Sciatic nerve (tissue), 2 donors: ENCODE measurements at places on chromosomes 3 and 15. TPM values are rescaled to one million over a fixed set of nuclear protein-coding genes. Genes with fewer than 3 reads are reported as not detected.

DNA sequence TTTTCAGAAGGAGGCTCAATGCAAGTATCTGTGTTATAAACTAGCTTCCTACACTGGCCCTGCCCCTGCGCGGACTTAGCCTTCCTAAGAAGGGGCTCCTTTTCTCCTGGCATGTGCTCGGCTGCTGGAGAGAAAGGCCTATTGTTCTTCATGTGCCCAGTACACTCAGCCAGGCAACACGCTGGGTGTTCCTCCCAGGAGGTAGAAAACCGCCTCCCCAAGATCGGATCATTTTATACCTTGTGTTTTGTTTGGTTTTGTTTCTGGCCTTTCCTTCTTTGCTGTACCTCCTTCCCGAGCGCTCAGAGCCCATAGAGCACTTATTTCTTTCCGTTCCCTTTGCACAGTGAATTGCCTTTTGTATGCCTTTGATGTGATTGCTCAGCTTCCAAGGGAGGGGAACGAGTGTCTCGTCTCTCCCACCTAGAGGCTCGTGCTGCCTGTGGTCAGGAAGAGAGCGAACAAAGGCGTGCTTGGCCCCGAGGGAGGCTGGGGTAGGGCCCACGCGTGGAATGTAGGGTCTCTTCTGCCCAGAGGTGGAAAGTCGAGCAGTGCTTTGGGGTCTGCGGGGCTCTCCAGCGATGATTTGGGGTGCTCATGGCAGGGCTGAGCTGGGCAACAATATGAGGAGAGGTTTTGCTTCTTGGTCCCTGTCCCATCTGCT is 30.0 kb downstream of the CCNL1 start:
- no peak for DNase-seq

- no peak for DNase-seq
Observed at GRCh38 chr3:29475854-29476253, 195.0 kb downstream of the RBMS3 start.

DNA sequence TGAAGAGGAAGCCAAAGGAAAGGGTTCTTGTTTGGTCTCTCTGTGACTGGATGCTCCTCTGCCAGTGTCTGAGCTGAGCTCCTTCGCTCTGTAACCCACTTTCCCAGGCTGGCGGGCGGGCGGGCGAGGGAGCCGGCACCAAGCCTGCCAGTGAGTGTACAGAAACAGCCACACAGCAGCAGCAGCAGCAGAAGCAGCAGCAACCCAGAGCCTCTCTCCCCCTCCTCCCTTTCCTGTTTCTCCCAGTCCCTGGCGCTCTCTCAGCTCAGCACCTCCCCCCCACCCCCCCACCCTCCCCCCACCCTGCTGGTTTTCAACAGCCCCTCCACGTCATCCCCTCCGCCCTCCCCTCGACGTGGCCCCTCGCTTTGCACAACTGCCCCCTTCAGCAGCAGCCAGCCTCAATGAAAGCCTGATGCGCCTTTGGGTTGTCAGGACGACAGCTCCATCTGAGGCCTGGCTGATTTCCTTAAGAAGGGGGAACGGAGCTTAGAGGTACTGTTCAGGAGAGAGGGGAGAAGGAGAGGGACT is at the start of gene LSAMP:
Gene LSAMP (minus strand): TSS at position 177 of the 531 bp plus-strand sequence.
- no peak for DNase-seq

DNA sequence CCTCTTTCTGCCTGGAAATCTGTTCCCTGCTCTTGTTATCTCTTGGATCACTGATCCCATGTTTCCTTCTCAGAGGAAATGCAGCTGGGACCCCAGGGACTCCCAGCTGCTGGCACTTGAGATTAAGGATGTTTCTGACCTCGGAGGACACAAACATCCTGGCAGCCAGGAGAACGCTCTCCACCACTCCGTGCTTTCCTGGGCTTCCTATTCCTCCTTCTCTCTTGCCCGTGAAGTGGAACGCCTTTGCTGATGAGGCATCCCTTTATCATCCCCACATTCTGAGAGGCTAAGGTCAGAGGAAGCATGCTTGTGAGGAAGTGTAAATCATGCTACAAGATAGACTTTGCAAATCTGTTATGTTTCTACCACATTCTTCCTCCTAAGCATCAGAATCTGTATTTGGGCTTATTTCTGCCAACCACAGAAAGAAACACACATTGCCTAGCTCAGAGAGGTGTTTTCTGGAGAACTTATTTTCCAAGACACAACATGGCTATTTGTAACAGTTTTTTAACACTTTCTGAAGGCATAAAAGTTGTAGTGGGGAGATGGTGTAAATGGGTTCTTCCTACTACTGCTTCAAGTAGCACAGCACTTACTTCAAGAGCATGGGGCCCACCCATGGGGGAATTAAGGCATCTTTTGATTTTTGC is 25.6 kb upstream of the LDHAL6B start:
- no peak for DNase-seq

DNA sequence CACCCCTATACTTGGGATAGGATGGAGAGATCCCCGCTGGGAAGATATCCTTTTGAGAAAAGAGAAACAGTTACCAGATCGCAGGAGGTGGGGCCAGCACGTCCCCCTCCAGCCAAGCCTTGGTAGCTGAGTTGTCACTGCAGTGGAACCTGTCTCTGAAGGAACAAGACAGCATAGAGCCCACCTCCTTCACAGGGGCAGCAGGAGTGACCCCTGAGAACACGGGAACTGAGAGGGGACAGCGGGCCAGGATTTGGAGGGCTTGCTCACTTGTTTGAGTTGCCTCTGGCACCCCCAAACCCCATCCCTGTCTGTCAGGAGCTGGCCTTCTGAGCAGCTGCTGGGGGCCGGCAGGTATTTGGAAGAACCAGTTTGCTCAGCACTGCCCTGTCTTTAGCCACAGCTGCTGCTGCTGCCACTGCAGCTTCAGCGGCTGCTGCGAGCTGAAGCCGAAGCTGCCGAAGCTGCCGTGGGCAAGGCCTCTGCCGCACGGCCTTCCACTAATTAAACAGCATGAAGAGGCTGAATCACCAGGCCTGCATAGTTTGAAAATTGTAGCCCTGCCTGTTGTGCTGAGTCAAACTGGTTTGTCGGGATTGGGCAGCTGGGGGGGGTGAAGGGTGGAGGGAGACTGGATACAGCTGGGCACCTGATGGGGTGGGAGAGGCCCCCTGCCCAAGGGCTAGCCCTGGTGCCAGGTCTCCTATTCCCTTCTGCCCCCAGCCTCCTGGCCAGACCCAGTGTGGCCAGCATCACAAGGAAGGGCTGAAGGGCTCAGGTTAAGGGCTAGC is 4.0 kb downstream of the EPHB3 start:
- DNase-seq: no peak

GRCh38 chr3:150311156-150311555 is 96.9 kb upstream of the TSC22D2 start:
- DNase-seq: no peak

GRCh38 chr3:124861041-124861440 is 26.1 kb downstream of the ITGB5 start:
- no peak for DNase-seq

The WDR93 gene
- not detected for total RNA-seq

The MNS1 gene
- 5.1 TPM for total RNA-seq

The LTK gene
- total RNA-seq: 1.1 TPM

The SERINC4 gene
- 0.31 TPM for total RNA-seq

The MDFIC2 gene
- not detected for total RNA-seq
